ENCODE measurements at places on chromosomes 4 and X.

GRCh38 chr4:140223056-140223810 lies 69.2 kb upstream of the MAML3 start:
- no peak for DNase-seq

GRCh38 chr4:125849869-125850268 lies 535.1 kb downstream of the FAT4 start:
- no peak for DNase-seq

DNA sequence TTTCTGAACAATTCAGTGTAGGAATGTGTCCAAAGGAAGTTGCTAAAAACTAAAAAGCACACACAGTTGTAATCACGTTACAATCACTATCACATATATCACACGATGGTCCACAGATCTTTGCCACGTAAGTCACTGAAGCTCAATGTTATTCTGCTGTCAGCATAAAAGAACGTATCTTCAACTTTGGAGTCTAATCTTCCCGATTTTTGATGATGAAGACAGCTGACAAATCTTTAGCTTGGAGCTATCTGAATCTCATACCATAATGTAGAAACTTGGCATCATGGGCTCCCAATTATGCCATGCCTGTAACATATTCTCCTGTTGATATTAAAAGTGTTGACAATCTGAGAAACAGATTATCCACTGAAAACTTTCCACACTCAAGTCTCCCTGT lies 158.4 kb downstream of the UBE2NL start:
- no peak for DNase-seq

DNA sequence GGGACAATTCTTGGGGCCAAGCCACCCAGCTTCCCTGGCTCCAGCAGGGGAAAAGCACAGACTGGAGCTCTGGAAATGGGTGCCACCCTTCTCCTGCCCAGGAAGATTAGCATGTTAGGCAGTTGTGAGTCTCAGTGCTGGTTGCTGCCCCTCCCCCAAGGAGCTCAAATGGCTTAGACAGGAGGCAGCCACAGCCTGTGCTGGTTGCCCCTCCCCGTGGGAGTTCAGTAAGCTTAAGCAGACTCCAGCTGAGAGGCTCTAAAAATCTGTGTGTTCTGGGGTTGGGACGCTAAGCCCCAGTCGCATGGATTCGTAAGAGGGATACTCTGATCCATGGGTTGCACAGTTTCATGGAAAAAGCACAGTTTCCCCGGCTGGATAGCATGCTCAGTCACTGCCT lies 92.7 kb upstream of the NDST3 start:
- DNase-seq: no peak

DNA sequence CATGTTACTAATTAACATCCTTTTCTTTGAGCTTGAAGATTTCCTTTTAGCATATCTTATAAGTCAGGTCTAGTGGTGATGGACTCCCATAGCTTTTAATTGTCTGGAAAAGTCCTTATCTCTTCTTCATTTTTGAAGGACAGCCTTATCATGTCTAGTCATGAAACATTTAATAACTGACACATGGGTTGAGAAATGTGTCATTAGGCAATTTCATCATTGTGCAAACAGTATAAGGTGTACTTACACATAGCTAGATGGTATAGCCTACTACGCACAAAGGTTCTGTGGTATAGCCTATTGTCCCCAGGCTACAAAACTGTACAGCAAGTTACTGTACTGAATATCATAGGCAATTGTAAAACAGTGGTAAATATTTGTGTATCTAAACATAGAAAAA lies 34.5 kb upstream of the ALG13 start:
- no peak for DNase-seq

DNA sequence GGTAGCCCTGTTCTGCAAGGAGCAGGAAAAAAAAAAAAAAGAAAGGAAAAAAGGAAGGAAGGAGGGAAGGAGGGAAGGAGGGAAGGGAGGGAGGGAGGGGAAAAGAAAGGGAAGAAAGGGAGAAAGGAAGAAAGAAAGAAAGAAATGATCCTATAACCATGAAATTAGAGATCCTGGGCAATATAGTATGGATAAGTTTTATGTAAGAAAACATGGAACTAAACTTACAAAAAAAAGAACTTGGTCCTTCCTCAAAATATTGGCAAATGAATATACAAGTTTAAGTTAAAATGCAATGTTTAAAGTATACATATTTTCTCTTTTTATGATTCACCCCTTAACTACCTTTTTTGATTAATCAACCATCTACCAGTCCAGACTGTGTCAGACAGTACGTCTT lies 18.9 kb downstream of the BBS7 start:
- DNase-seq: no peak

DNA sequence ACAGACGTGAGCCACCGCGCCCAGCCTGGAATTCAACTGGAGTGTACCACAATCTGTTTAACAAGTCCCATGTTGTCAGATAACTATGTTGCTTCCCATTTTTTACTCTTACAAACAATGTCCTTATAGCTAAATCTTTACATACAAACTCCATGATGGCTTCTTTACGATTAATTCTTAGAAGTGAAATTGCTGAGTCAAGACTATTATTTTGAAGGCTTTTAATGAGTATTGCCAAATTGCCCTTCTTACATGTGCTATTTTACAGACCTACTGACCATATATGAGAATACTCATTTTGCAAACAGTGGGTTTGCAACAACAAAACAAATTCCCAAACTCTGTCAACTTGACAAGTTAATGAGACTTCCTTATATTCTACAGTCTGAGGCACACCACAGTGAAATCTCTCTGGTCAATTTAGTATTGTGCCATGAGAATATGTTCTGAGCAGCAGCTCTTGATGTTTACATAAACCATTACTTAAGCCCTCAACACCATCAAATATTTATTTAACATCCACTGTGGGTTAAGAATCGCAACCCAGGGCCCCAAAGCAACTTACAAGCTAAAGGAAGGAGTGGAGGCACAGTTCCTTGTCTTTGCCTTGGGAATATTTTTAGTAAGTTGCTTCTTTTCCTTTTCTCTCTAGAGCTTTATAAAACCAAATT lies 128.5 kb downstream of the SPRY1 start:
- no peak for DNase-seq

DNA sequence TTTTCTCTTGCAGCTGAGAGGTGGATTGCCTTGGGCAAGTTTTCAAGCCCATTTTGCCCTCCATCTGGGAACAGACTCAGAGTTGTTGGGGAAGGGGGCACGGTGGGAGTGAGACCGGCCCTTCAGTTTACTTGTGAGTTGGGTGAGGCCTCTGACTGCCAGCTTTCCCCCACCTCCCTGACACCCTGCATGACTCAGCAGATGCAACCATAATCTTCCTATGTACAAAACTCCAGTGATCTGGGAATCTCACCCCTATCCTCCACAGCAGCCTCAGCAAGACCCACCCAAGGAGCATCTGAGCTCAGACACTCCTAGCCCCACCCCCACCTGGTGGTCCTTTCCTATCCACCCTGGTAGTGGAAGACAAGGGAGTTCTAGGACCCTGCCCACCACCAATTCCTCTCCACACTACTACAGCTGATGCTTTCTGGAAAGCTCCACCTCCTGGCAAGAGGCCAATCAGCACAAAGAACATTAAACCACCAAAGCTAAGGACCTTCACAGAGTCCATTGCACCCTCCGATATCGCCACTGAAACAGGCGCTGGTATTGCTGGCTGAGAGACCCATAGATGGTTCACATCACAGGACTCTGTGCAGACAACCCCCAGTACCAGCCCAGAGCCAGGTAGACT lies 99.4 kb upstream of the STK26 start:
- DNase-seq: no peak
